Neural crest cell (in vitro differentiated cells): ENCODE measurements at places on chromosomes 5 and 9. TPM values are rescaled to one million over a fixed set of nuclear protein-coding genes. Genes with fewer than 3 reads are reported as not detected.
A peak's percentile ranks its signal among the peaks of the same experiment; 100 is the strongest.

FOXD4L3 gene
- not detected in 2 replicates for total RNA-seq

- no peak overlapping the region for H3K4me3 ChIP-seq
- H3K36me3 ChIP-seq, result peaks cover 3% of the 10 kb centered on the region
- no peaks in the 10 kb centered on the region for H3K27me3 ChIP-seq
- H3K27ac ChIP-seq, result no peak overlapping the region
- no peaks in the 10 kb centered on the region for H3K4me1 ChIP-seq
Measured at GRCh38 chr9:87853876-87854579, 28.6 kb upstream of the SPATA31E1 start.

GRM6 gene
- total RNA-seq, result not detected in 2 replicates

GRCh38 chr5:170747357-170747756, 36.2 kb upstream of the GABRP start:
- no peaks in the 10 kb centered on the region for H3K36me3 ChIP-seq
- peaks cover 41% of the 10 kb centered on the region for H3K4me1 ChIP-seq
- DNase-seq, result no peak

GRCh38 chr5:159163027-159163700, 46.2 kb downstream of the RNF145 start:
- H3K27me3 ChIP-seq, result no peaks in the 10 kb centered on the region
- H3K36me3 ChIP-seq, result peaks cover 9% of the 10 kb centered on the region
- peak overlapping the region; percentile 59 for H3K27ac ChIP-seq
- no peak for DNase-seq
- H3K4me3 ChIP-seq, result no peak overlapping the region

DNA sequence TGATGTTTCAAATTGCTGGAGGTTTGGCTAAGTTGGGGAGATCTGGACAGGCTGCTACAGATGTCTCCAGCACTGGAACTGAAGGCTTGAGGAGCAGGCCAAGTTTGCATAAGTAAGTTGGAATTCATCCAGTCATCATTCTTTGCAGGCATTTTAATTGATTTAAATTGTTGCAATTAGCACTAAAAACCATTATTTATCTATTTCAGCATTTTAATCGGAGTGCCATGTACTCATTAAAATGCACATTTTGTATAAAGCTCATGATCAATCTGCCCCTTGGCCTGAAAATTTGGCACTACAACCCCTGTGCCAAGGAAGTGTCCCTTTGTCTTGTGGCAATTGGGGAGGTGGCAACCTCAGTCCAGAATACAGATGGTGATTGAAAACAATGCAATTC, 320.2 kb downstream of the MAT2B start:
- no peaks in the 10 kb centered on the region for H3K36me3 ChIP-seq
- no peaks in the 10 kb centered on the region for H3K4me1 ChIP-seq
- DNase-seq, result no peak
- peaks cover 2% of the 10 kb centered on the region for H3K27me3 ChIP-seq
- no peak overlapping the region for H3K4me3 ChIP-seq

GRCh38 chr9:72322259-72322658, 42.7 kb downstream of the ZFAND5 start:
- H3K36me3 ChIP-seq, result peaks cover 3% of the 10 kb centered on the region
- DNase-seq, result no peak
- peaks cover 8% of the 10 kb centered on the region for H3K4me1 ChIP-seq
- no peak overlapping the region for H3K4me3 ChIP-seq
- H3K27me3 ChIP-seq, result peaks cover 9% of the 10 kb centered on the region

ARHGEF39 gene
- total RNA-seq, result 27.2 and 28.0 TPM in 2 replicates

RNF224 gene
- total RNA-seq, result 0.16 TPM in 1 of 2 replicates, not detected in the other

DNA sequence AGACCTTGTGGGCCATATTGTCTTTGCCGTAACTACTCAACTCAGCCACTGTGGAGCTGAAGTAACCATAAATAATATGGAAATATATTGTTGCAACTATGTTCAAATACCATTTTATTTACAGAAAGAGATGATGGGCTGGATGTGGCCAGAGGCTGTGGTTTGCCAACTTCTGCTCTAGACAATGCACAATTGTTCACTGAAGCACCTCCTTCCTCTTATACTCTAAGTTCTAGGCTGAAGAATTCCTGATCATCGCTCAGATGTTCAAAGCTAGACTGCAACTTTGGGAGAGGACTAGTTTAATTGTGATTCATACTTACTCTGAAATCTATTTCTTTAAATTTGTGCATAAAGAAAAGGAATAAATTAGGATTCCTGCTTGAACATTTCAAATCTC, 245.0 kb downstream of the TAF11L14 start:
- DNase-seq, result no peak
- no peak overlapping the region for H3K27ac ChIP-seq
- H3K4me1 ChIP-seq, result no peaks in the 10 kb centered on the region
- H3K4me3 ChIP-seq, result no peak overlapping the region
- H3K27me3 ChIP-seq, result no peaks in the 10 kb centered on the region

HTR4 gene
- total RNA-seq, result not detected in 2 replicates

NR2F1-AS1 gene
- total RNA-seq, result 52.4 and 53.1 TPM in 2 replicates

GRCh38 chr9:82421498-82421897, 432.9 kb downstream of the SPATA31D1 start:
- H3K36me3 ChIP-seq, result no peaks in the 10 kb centered on the region
- no peak overlapping the region for H3K27ac ChIP-seq
- H3K4me1 ChIP-seq, result no peaks in the 10 kb centered on the region
- H3K27me3 ChIP-seq, result no peaks in the 10 kb centered on the region
- no peak overlapping the region for H3K4me3 ChIP-seq

GRCh38 chr9:112629671-112630485, 88.0 kb downstream of the INIP start:
- H3K36me3 ChIP-seq, result no peaks in the 10 kb centered on the region
- peaks cover 9% of the 10 kb centered on the region for H3K4me1 ChIP-seq
- peak overlapping the region; percentile 21 for H3K27ac ChIP-seq
- no peak for DNase-seq

CCL28 gene
- total RNA-seq, result not detected in 2 replicates

GRCh38 chr9:115369322-115369957, 251.5 kb upstream of the TNC start:
- no peak overlapping the region for H3K27ac ChIP-seq
- no peaks in the 10 kb centered on the region for H3K27me3 ChIP-seq
- H3K4me1 ChIP-seq, result no peaks in the 10 kb centered on the region
- H3K36me3 ChIP-seq, result no peaks in the 10 kb centered on the region
